ENCODE measurements at places on chromosomes 1 and 21.

- no peak for DNase-seq
These were observed 5.6 kb upstream of the RD3 start for GRCh38 chr1:211497489-211498045.

GRCh38 chr21:37742532-37742931 lies 173.7 kb downstream of the KCNJ6 start:
- DNase-seq = no peak

GRCh38 chr21:40404396-40404800 lies 442.6 kb downstream of the DSCAM start:
- DNase-seq = no peak

DNA sequence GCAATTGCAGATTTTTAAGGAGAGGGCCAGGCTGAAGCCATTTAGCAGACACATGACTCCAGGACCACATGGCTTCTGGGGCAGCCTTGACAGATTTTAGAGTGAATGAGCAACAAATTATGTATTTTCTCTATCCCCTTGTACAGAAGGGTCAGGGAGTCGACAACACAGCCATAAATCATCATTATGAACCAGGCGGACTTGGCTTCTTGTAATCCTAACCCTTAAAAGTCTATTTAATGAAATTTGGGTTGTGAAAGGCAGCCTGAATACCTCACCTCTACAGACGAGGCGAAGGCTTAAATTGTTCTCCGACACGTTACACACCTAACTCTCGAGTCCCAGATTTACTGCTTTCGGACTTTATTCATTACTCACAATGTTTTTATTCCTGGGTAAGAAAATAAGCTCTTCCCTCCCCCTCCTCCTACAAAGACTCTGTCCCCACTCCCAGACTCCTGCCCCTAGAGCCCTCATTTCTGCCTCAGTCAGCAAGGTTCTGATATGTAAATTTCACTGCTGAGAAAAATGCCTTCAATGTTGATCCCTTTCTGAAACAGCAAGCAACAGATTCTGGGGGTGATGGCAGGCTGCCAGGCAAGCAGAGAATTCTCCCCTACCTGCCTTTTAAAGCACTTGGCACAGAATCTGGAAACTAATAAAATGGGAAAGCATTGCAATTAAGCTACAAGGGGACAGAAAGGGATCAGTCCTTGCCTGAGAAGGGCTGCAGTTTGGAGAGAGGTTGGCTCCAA lies 51.6 kb downstream of the PLPP3 start:
- peak; percentile 47 for DNase-seq

- no peak for DNase-seq
These were observed 31.2 kb downstream of the GNPAT start for GRCh38 chr1:231272173-231272572.

- DNase-seq = no peak
These were observed 2.5 kb downstream of the RIIAD1 start for GRCh38 chr1:151723726-151724370.

DNA sequence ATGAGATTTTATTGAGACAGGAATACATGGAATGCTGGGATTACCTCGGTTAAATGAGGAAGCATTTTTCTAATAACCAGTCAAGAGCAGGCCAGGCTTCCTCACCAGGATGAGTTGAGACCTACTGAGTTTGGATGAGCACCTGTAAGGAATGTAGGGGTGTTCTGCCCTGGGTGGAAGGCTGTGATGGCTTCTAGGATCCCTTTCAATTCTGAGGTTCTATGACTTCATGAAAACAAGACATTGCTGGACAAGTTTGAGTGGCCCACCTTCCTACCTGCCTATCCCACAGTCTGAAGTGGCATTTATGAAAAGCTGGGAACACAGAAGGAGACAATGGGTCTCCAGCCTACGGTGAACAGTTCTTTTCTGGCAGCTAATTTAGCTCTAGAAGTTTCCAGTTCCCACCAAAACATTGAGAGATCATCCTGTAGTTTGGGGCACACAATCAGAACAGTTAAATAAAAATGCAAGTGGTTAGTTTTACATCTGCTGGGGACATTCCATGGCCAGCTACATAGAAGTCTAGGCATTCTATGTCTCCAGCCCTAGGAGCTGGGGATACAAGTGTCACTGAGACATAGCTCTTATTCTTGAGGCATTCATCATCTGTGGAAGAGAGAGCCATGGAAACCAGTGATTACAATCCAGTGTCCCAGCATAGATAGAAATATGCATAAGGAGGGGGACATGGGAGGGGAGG lies 51.3 kb upstream of the TSPAN2 start:
- no peak for DNase-seq

DNA sequence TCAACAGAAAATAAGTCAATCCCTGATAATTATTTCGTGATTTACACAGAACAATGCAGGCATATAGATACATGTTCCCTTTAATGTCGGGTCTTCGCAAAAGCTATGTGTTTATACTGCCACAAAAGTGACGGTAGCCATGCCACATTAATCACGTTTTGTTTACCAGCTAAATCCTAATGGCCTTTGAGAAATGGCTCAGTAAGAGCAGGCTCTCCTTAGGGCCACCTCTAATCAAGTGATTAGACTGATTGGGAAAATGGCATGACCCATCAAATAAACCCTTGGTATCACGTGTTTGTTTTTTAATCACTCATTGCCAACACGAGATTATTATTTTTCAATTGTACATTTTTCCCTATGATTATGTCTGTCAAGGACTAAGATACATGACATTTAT lies 102.0 kb upstream of the USP25 start:
- no peak for DNase-seq

DNA sequence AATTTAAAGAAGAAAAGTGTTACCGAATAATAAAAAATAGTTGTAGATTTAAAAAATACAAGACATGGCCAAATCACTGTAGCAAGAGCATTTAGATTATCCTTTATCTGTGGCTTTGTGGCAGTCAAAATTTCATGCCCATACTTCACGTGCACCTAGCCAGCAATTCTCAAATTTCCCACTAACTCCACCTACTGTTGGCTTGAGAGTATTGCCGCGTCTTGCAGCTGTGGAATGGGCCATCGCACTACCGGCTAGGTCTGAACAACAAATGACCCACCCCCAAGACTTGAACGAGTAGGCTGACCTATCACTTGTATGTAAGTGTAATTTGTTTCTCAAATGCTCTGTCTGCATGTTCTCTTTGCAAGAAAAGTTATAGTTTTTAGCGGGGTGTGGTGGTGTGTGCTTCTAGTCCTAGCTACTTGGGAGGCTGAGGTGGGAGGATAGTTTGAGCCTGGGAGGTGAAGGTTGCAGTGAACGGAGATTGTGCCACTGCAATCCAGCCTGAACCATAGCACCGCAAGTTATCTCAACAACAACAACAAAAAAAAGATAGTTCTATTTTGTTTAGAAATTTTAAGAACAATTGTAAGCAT lies 4.1 kb downstream of the KRTAP13-4 start:
- DNase-seq = no peak

DNA sequence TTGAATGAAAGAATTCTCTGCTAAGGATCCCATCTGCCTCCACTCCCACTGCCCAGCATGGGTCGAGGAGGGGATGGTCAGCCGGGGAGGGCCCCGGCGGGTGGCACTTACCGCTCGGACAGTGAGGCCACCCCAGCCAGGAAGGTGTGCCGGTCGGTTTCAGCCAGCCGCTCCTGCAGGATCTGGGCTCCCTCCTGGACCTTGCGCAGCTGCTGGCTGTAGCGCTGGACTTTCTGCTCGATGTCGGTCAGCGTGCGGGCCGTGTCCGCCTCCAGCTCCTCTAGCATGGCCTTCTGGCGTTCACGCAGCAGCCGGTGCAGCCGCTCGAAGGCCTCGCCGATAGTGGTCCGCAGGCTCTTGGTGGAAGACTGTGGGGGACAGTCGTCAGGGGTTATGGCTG lies 22.3 kb downstream of the TRIM62 start:
- DNase-seq = no peak

GRCh38 chr1:20684651-20685050 lies 23.5 kb upstream of the DDOST start:
- DNase-seq = no peak

GRCh38 chr1:204350312-204350711 lies 9.4 kb downstream of the PLEKHA6 start:
- DNase-seq = no peak

- no peak for DNase-seq
These were observed 993.0 kb upstream of the PRMT6 start for GRCh38 chr1:106063510-106063909.

DNA sequence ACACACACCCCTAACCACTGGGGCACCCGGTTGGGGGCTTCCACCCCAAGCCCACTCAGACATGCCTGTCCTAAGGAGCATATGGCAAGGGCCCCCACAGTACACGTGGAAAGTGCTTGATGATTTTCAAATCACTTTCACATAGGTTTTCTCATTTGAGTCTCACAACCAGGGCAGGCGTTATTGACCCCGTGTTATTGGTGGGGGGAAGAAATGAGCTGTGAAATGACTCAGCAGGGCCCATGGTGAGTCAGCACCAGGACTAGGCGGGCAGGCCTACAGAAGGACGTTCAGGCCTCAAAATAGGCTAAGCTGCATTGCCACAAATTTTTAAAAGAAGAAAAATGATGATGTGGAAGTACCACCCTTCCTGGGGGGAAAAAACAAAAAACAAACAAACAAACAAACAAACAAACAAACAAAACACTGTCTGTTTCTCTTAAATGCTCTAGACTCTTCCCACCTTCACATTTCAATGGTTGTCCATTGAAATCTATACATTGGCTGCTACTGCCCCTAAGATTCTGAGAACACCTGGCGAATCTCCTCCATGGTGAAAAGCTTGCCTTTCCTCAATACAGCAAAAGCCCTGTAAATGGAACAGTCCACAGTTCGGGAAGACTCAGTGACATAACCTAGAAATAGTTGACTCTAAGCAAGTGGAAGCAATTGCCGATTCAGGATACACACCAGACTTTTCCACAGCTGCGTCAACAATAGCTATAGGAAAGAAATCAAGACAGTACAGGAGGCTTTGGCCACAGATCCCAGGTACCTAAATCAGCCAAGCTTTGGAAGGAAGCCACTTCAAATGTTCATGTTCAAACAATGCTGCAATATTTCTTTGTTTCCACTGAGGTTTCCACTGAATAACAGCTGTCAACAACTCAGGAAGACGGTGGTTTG lies 234.7 kb downstream of the TOMM20 start:
- no peak for DNase-seq

- DNase-seq = no peak
These were observed at the start of gene NR5A2 for GRCh38 chr1:200027264-200027823. TSS of gene NR5A2 (plus strand) at chr1:200027710. CDS start at chr1:200027848, 138 bp downstream.

DNA sequence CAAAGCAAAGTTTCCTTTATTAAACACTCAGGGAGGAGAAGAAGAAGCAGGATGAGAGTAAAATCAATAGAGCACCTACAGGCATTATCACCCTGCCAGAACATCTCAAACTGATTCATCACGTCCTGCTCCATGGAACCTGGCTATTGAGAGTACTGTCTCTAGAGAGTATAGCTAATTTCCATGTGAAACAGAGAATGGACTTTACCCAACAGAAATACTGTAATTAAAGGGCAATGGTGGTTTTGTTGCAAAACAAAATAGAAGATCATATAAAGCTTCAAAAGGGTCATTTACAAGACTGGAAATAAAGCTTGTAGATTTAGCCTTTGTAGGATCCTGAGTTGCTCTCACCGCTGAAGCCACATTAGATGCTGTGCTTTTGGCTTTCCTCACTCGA lies 69.3 kb downstream of the XCL1 start:
- no peak for DNase-seq

DNA sequence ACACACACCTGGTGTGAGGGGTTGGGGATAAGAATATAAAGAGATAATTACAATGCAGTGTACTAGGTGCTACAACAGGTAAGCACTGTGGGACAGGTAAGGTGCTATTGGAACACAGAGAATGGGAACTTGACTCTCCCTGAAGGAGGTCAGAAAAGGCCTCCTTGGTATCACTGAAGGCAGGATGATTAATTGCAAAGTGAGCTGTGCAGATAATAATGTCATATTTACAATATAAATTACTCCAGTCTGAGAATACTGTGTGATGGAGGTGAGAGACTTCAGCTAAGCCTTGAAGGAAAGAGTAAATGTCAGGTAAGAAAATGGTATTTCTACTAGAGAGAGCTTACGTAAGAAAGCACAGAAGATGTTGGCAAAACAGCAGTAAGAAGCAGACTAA lies 91.6 kb downstream of the EPS15 start:
- DNase-seq = no peak

- DNase-seq = no peak
These were observed 23.7 kb downstream of the ATP1A1 start for GRCh38 chr1:116396769-116397168.

DNA sequence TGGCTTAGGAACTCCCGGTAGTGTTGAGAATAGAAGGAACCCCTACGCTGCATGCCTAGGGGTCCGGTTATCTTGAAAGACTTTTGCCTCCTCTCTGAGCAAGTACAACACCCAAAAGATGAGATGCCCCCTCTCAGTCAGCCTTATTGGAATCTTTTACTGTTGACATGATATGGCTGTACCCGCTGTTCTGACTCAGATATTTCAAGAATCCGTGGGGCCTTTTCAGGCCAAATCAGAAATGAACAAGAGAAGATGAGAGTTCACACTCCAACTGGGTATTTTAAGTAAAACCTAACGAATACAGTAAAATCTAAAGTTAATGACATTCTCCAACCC lies 164.2 kb downstream of the PPIAL4G start:
- no peak for DNase-seq

- no peak for DNase-seq
These were observed 52.8 kb upstream of the RPL11 start for GRCh38 chr1:23638786-23639241.

DNA sequence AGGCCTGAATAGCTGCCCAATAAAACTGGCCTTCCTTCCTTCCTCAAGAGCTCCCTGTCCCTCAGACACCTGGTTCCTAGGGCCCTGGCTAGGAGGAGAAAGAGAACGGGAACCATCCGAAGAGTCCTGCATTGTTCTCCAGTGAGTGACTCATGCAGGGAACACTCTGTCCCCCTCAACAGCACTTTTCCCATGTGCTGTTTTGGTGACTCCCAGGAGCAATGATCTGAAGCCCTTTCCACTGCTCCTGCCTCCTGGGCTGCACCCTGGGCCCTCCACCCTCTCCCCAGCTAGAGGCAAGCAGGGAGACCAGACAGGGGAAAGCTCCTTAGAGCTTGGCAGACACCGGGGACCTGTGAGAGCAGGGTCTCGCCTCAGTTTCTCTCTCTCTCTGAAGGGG lies 18.9 kb downstream of the TNNT2 start:
- DNase-seq = no peak

DNA sequence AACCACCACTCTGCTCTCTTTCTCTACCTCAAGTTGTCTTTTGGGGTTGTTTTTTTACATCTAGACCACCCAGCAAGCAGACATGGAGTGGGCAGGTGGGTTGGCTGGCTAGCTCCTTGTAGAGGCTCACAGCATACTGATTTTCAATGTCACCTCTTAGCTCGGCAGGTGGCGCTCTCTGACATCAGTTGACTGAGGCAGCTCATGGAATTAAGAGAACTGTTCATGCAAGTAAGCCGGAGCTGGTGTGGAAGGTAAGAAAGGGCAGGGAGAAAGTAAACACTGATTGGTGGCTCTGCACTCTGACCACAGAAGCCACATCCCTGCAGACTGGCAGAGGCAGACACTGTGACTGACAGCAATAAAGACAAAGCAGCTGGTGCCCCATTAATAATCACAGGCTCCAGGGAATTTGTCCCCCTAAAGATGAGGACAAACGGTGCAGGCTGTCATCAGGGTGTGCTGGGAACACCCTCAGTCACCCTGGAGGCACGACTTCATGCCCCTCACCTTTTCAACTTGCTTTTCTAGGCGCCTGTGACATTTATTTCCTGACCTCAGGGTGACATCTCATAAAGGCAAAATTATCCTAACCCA lies 226.8 kb downstream of the LMX1A start:
- DNase-seq = no peak

GRCh38 chr21:37710546-37711285 lies 205.5 kb downstream of the KCNJ6 start:
- peak; percentile 42 for DNase-seq

All from right renal pelvis (tissue), 4 donors.